ENCODE measurements at places on chromosomes 13 and 19.

- no peak for DNase-seq
Observed at GRCh38 chr13:27476943-27477703, 26.8 kb upstream of the MTIF3 start.

- no peak for DNase-seq
Observed at GRCh38 chr13:59834801-59835200, 328.9 kb downstream of the DIAPH3 start.

GRCh38 chr19:16831531-16831930 is 2.3 kb downstream of the SIN3B start:
- no peak for DNase-seq

- no peak for DNase-seq
Observed at GRCh38 chr19:19602713-19603324, 15.7 kb downstream of the PBX4 start.

GRCh38 chr13:79212064-79212619 is 193.9 kb downstream of the RBM26 start:
- no peak for DNase-seq

DNA sequence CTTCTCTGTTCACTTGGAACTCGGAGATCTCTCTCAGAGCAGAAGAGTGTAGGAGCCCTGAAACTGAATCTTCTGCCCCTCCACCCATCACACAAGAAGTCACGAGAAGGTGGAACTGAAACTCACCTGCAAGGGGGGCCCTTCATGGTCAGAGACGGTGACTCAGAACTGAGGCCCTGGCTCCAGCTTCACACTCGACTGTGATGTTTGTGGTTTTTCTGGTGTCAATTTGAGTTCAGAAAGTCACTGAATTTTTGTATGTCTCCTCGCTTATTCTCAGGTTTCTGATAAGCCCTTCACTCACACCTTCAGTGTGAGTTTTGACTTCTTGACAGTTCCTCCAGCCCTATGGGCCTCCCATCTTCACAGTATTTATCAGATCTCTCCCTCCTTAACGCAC is 23.1 kb downstream of the SIGLEC5 start:
- DNase-seq, result no peak

DNA sequence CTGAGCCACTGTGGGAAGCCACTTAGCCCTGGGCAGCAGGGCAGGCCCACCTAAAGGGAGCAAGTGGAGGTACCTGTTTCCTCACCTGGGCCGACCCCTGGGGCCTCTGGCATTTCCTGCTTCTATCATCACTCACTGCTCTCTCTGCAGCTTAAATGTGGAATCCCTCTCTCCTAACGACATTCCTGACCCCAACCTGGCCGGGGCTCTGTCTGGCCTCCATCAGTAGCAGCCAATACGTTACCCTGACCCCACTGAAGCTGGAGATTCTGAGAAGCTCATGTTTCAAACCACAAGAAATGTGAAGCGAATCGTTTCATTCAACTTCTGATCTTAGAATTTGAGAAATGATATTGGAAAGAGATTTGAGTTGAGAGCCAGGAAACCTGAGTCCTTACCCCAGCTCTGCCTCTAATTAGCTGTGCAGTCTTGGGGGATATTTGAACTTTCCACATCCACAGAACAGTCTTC is 39.9 kb downstream of the DOCK9 start:
- peak; percentile 88 for DNase-seq

All from ELF-1 (cell line).